Fibroblast of skin of right quadriceps (primary cell): ENCODE measurements at places on chromosomes 4 and X.

DNA sequence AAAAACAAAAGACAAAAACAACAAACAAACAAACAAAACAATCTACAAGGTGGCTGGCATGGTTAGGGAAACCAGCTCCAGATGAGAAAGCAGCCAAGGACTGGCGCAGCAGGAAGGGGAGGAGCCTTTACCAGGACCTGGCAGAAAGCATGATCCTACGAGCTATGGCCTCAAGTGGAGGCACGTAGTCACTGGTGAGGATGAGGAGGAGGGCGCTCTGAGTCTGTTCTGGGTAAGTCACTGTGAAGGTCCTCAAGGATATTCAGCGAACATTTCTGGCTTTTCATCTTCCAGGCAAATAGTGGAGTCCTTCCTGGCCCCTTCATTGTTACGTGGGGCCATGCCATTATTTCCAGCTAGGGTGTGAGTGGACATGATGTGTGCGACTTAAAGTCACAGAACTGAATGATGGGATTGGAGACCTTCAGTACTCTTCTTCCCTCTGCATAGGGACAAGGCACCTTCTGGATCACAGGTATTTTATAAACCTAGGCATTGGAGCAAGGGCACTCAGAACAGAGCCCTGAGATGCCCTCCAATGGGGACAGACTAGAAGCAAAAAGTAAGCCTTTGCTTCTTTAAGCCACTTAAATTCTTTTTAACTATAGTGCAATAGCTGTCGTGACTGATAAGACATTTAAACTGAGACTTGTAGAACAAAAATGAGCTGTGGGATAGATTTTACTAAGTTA, 771.3 kb downstream of the RAB28 start:
- DNase-seq = no peak

DNA sequence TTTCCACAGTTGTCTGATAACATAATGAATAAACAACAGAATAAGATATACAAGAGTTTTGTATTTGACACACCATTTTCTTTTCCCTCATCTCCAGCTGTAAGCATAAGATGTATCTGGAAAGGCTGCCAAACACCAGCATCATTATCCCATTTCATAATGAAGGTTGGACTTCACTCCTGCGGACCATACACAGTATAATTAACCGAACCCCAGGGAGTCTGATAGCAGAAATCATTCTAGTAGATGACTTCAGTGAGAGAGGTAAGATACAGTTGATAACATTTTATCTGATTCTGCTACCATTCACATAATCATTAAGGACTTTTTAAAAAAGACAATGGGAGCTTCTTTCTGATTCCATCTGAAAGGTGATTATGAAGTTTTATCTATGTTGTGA, 535.2 kb downstream of the GALNTL6 start:
- no peak for DNase-seq

GRCh38 chr4:159284733-159285132, 181.9 kb downstream of the RAPGEF2 start:
- no peak for DNase-seq

GRCh38 chrX:107978707-107979307, 3.4 kb downstream of the TEX13B start:
- DNase-seq = peak; percentile 5

GRCh38 chrX:150775569-150776350, 82.6 kb downstream of the MTMR1 start:
- no peak for DNase-seq

GRCh38 chr4:186887291-186887700, 163.6 kb upstream of the FAT1 start:
- DNase-seq = peak; percentile 44

- DNase-seq = peak; percentile 61
These were observed 6.5 kb downstream of the ZNF185 start for GRCh38 chrX:152904151-152905080.

GRCh38 chr4:119207051-119207450, 5.5 kb upstream of the USP53 start:
- DNase-seq = peak; percentile 81

- peak; percentile 35 for DNase-seq
These were observed 98.7 kb downstream of the CFAP299 start for GRCh38 chr4:80434238-80434637.

DNA sequence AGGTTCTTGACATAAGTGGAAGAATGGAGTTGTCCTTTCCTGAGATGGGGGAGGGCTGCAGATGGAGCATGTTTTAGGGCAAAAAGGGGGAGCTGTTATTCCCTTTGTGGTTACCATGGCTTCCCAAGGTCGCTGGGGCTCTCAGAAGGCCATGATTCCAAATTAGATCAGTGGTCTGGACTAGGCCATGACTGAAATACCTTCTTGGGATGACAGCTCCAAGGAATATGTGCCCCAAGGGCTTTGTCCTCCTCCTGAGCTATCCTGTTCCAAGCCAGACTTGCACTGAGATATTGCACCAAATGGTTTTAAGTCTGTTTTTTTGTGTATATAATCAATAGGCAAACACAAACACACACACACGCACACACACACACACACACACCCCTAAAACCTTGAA, 3.0 kb upstream of the RBPJ start:
- no peak for DNase-seq

- no peak for DNase-seq
These were observed 23.1 kb downstream of the DMD start for GRCh38 chrX:33188286-33188685.

DNA sequence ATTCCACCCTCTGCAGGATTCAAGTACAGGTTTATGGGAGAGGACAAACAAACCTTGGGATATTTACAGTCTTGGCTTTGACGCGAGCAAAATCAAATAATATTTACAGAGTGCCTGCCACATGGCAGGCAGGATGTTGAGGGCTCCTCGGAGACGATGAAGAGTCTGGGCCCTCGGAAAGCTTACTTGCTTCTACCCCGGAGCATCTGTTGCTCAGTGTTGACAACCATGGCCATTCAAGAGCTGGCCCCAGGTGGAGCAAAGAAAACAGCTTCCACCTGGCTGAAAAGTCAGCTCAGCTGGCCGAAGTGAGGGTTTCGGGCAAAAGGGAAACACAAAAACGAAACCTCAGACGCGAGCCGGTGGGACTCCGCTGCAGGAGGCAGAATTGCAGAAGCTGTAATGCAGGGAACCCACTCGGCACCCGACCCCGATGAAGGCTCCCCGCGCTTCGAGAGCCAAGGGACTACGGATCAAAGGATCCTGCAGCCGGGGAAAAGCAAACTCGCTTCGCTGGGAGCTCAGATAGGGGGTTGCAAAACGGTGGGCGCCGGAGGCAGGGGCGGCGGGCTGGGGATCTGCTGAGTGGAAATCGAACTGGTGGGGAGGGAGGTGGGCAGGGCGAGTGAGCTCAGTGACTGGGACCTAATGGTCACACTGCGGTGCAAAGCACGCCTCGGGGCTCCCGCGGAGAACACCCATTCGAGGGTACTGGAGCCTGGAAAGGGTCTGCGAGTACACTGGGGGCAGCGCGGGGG, 805 bp downstream of the ATP8A1 start:
- no peak for DNase-seq

GRCh38 chrX:29044423-29045184, 457.4 kb downstream of the IL1RAPL1 start:
- DNase-seq = peak; percentile 2

- DNase-seq = no peak
These were observed 49.5 kb downstream of the JADE3 start for GRCh38 chrX:46961574-46962283.

GRCh38 chrX:8914681-8915080, 113.5 kb upstream of the FAM9A start:
- peak; percentile 4 for DNase-seq

- peak; percentile 57 for DNase-seq
These were observed 91.6 kb upstream of the PLAC1 start for GRCh38 chrX:134749706-134750445.

DNA sequence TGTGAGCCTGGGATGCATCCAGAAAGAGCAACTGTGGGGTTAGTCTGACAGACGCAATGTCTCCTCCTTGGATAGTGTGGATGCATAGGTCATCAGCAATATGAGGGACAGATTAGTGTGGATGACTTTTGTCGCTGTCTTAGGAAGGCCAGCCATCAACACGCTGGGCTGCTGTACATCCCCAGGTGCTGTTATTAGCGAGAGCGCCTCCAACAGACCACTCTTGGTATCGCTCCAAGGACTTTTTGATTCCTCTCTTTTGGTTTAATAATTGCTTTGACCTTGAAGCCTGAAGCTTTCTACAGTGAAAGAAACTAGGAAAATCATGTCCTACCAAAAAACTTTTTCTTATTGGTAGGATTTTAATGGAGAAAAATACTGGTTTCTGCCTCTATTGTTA, 76.7 kb downstream of the TMEM131L start:
- DNase-seq = no peak

DNA sequence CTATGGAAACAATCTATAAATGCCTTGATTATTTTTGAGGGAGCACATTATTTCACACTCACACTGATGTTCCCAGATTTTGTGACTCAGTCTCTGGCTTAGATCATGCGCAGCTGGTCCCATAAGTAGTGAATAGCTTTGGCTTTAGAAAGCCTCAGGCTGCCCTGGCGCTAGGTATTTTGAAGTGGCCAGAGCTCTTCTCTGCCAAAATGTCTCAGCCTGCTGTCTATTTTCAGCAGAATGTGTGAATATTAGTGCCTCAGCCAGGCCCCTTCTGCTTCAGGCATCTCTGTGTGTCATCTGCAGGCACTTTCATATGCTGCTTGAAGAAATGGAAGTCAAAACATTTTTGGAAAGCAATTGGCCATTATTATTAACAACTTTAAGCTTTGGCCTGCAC, 931.0 kb upstream of the INTU start:
- peak; percentile 67 for DNase-seq

GRCh38 chr4:71520308-71520707, 181.5 kb downstream of the SLC4A4 start:
- DNase-seq = no peak

DNA sequence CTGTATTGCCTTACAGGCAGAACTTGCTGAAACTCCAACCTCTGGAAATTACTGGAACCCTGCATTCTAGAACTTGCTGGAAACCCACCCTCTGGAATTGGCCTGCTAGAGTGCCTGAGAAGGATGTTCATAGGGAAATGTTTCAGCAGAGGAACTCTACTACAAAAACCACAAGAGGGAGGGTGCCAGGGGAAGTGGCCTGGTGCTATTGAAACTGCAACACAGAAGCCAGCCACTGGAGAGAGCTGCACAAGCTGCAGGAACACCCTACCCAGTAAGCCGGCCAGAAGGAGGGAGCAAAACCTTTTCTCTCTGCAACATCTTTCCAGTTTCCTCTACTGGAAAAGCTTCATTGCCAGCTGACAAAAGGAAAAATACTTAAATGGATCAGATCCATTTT, 2.5 kb upstream of the BRWD3 start:
- DNase-seq = peak; percentile 0

GRCh38 chr4:81965454-81965853, 408.3 kb downstream of the HNRNPD start:
- no peak for DNase-seq

DNA sequence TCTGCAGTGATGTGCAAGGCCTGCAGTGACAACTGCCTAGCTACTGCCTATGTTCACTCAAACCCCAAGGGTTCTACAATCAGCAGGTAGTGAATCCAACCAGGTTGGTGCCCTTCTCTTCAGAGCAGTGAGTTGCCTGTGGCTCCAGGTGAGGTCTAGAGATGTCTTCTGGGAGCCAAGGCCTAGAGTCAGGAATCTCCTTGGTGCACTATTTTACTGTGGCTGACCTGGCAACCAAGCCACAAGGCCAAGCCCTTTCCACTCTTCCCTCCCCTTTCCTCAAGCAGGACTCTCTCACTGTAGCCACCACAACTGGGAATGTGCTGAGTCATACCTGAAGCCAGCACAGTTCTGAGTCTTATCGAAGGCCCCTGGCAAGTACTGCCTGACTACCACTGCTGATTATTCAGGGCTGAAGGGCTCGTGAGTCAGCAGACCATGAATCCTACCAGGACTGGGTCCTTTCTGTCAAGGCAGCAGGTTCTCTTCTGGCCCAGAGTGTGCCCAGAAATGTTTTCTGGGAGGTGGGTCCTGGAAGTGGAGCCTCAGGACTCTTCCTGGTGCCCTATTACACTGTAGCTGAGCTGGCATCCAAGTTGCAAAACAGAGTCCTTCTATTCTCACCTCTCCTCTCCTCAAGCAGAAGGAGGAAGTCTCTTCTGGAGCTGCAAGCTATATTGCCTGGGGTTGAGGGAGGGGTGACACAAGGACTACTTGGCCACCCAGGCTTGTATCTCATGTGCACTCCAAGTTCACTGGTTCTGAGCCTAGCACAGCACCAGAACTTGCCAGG, 111.6 kb downstream of the BTC start:
- DNase-seq = peak; percentile 88

GRCh38 chr4:138409670-138410069, 167.5 kb upstream of the SLC7A11 start:
- no peak for DNase-seq

DNA sequence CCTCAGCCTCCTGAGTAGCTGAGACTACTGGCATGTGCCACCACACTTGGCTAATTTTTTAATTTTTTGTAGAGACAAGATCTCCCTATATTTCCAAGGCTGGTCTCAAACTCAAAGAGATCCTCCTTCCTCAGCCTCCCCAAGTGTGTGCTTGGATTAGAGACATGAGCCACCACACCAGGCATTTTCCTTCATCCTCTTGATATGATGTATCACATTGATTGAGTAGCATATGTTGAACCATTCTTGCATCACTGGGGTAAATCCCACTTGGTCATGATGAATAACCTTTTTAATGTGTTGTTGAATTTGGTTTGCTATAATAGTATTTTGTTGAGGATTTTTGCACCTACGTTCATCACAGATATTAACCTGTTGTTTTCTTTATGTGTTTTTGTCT, 24.2 kb upstream of the PPM1K start:
- DNase-seq = no peak

- no peak for DNase-seq
These were observed 158.5 kb downstream of the NSUN7 start for GRCh38 chr4:40908297-40908696.

- DNase-seq = peak; percentile 6
These were observed 123.6 kb downstream of the RELL1 start for GRCh38 chr4:37562592-37562991.

DNA sequence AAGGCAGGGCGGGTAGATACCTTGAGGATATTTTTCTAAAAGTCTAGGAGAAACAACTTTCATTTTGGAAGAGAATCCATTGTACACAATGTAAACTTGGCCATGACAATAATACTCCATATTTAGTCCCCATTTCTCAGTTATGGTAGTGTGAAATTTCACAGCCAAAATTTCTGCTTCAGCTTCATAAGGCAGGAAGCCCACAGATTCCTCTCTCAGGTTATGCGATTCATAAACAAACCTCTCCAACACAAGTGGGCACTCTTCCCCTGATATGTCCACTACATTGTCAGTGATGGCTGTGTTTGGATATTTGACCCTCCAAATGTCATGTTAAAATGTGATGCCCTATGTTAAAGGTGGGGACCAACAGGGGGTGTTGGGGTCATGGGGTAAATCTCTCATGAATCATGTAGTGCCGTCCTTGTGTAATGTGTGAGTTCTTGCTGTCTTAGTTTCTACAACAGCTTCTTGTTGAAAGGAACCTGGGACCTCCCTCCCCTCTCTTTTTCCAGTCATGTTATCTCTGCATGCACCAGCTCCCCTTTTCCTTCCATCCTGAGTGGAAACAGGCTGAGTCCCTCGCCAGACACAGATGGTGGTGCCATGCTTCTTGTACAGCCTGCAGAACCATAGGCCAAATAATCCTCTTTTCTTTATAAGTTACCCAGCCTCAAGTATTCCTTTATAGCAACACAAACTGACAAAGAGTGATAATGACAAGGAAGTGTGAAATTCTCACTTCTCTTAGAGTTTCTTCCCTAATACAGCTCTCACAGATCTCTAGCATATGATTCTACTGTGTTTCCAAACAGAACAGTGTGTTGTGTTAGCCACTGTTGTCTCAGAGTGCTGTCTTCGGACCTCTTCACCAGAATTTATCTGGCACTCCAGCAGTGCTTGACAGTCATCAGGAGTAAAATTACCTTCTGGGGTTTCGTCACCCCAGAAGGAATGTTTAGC, 598.4 kb upstream of the GNPDA2 start:
- DNase-seq = no peak

GRCh38 chr4:38774181-38774955, 8.4 kb downstream of the TLR10 start:
- DNase-seq = no peak
